ENCODE measurements at places on chromosomes 5 and 9.

GRCh38 chr5:6847870-6848269, 134.6 kb downstream of the TENT4A start:
- DNase-seq, result no peak

DNA sequence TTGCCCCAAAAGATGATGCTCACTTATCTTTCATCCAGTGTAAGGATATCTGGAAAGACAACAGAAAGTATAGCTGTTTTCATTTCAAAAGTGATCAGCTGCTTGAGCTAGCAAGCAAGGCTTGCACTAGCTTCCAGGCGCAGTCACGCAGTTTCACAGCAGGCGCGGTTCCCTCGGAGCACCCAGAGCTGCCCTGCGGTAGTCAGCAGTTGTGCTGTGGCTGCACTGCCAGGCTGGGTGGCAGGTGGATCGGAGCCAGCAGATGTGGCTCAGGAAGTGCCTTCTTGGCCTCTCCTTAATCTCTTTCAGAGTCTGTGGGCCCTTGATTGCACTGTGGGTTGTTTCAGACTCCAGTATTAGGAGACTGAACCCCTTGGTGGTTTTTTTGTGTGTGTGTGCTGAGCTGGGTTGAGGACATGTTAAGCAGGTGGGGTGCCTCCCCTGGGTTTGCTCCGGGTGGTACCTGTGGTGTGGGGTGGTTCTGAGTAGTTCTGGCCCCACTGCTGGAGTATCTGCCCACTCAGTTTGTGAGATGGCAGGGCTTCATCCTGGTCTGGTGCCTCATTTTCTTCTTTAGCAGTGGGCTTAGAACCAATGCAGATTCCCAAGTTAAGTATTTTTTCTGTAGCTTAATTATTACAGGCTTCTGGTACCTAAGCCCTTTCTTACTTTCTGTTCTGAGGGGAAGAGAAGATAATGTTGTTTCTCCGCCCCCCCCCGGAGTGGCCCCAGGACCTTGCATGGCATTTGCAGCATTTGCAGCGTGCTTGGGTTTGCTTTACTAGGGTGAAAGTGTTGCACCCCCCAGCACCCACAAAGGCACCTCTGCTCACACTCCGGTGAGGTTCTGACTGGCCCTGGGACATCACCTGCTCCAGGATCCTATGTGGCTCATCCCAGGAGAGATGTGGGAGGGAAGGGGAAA, 16.4 kb downstream of the TENT4A start:
- DNase-seq, result no peak

DNA sequence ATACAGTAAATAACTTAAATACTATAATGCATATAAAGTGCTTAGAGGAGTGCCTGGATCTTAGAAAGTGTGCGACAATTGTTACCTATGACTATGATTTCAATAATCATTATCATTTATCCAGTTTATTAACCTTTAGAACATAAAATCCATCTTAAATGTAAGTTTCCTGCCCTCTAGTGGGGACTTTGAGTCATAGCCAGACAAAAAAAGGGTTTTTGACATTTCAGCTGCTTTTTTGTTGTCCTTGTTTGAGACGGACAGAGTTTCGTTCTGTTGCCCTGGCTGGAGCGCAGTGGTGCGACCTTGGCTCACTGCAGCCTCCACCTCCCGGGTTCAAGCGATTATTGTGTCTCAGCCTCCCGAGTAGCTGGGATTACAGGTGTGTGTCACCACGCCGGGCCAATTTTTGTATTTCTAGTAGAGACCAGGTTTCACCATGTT, 9.7 kb upstream of the C9orf152 start:
- DNase-seq, result no peak

DNA sequence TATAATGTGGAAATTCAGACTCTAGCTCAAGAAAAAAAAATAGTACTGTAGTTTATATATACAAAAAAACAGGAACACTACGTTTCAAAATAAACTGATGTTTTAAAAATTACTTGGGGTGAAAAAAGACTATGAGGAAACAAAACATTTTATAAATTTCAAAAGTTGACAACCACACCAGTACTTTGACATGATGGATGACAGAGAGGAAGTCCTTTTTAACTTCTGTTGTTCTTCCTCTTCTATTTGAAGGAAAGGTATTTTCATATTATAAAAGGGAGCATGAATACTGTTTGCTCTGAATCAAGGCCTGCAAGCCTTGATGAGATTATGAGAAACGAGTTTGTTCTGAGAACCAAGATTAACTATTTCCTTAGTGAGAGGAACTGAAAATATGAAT, 456.9 kb downstream of the TAF11L14 start:
- no peak for DNase-seq
